ENCODE measurements at places on chromosomes 7 and 10.

DNA sequence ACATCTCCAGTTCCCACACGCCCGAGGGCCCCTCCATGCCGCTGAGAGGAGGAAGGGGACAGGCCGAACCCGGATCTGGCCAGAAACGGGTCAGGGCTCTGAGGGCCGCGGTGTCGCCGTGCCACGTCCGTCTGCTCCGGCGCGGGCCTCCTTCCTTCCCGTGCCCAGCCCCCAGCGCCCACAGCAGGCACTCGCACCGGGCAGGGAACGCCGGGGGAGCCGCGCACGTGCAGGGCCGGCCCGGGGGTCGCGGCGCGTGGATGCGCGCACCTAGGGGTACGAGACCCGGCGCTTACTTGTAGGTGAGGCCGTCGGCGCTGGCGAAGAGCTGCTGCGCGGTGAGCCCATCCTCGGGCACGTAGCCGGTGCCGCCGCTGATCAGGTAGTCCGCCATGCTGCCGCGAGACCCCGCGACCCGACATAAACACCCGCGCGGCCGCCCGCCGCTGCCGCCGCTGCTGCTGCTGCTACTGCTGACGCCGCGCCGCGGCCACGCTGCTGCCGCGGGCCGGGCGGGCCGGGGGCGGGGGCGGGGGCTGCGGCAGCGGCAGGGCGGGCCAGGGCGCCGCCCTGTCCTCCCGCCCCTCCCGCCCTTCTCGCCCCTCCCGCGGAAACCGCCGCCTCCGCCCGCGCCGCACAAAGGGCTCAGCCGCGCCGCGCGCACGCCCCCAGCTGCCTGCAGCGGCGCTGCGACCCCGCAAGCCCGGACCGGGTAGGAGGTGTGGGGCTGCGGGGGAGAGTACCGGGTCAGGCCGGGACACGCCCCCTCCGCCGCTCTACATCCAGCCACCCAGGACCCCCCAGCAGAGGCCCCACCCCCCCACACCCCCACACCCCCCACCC lies 4.1 kb downstream of the IMPDH1 start:
- DNase-seq, result peak; percentile 55

DNA sequence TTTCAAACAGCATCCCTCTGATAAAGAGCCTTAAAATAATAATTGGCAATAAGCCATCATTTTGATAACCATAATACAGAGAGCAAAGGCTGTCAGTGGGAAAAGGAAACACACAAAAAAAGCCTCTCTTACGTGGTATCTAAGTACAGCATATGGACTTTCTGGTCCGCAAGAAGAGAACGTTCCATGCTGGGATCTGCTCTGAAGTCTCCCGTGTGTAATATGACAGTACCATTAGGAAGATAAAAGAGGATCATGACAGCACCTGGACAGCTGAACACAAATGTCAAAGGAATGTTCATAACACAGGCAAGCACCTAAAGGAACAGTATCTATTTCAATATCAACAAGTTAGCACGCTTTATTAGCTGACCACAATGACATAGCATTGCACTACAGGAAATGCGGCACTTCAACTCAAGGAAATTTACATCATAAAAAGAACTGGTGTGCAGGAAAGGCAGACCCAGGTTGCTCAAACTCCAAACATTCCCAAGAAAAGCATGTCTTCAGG lies 9.9 kb downstream of the DCLRE1A start:
- no peak for DNase-seq

DNA sequence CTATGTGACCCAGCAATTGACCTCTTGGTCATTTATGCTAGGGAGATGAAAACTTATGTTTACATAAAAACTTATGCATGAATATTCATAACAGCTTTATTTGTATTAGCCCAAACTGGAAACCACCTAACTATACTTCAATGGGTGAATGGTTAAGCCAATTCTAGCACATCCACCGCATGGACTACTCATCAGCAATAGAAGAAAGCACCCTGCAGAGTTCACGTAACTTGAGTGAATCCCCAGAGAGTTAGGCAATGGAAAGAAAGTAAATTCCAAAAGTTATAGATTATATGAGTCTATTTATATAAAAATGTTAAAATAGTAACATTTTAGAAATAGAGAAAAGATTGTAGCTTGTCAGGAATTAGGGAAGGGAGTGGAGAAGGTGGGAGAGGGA lies 60.2 kb upstream of the NRG3 start:
- DNase-seq, result no peak

DNA sequence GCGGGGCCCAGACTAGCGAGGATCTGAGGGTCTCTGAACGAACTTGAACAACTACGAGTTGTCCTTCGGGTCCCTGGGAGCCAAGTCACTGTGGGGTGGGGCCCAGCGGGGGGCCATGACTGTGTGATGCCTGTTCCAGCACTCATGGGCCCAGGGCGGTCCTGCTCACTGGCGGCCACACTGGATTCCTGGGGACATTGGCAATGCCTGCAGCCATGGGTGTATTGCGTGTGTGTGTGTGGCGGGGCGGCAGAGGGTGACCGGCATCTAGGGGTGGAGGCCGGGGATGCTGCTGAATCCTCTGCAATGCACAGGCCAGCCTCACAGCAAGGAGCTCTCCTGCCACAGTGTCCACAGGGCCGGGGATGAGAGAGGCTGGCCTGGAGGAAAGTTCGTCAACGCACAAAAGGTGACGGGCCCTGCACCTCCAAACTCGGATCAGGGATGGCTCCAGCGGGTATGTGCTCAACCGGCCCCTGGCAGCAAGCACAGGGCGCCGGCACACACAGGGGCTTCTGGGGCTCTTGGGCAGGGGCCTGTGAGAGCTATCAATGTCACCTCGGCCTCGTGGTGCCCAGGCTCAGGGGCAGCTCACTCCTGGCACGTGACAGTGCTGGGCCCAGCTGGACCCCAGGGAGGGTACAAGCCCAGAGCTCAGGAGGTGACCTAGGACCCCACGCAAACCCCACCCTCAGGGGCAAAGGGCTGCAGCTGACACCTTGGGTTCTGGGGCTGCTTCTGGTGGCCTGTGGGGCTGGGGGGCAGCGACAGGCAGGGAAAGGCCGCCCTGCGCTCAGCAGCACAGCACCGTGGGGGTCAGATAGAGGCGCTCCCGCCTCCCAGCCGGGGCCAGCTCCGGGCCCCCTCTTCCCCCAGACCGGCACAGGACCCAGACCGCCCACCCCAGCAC lies 27.9 kb downstream of the PAPOLB start:
- no peak for DNase-seq

DNA sequence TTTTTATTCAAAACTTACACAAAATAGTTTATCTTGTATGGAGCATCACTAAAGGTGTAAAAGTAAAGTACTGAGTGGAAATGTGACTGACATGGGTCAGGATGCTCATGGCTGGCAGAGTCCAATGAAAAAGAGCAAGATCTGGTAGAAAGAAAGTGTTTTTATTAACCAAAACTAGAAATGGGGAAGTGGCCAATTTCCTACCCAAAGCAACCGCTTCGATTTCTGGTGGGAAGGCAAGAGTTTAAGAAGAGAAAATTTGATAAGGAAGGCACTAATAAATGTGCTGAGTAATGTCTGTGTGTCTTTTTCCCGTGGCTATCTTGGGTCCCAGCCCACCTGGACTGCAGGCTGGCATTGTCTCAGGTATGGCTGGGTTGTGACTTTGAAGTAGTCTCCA lies 277.7 kb downstream of the ANKRD7 start:
- no peak for DNase-seq
